ENCODE measurements at places on chromosomes 7 and 10.

- no peak for DNase-seq
These were observed 160.0 kb upstream of the ZNF804B start for GRCh38 chr7:88599528-88599927.

DNA sequence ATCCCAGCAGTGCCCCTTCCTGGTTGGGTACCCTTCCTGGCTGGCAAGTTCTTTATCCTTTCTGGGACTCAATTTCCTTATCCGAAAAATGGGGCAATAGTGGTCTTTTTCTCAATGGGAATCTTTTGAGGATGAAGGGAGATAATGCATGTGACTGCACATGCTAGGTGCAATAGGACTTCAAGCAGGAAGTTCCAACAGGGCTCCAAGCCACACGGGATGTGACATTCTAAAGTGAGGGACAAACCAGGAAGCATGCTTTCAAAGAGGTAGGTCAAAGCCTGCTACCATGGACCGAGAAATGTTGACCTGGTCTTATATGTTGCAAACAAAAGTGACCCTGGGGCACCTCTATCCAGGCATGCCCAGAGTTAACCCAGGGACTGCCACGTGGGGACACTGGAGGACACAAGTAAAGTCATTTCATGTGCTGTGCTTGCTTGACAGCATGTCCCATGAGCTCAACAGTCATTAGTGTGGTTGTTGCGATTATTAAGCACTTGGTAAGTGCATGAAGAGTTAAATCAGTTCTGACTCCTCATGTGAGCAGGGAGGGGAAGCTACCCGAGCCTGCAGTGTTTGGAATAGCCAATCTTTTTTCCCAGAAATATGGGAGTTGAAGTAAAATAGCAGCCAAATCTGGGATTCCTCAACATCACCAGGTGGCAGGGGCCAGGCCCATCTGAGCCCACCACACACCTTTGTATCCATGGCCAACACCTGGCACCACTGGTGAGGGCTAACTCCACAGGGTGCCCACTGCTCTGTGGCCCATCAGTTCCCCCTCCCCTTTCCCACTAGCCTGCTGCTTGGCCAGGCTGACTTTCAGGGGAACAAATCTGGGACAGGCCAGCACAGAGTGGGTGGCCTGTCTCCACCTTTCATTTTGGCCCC lies 5.7 kb downstream of the ARHGAP22 start:
- no peak for DNase-seq

DNA sequence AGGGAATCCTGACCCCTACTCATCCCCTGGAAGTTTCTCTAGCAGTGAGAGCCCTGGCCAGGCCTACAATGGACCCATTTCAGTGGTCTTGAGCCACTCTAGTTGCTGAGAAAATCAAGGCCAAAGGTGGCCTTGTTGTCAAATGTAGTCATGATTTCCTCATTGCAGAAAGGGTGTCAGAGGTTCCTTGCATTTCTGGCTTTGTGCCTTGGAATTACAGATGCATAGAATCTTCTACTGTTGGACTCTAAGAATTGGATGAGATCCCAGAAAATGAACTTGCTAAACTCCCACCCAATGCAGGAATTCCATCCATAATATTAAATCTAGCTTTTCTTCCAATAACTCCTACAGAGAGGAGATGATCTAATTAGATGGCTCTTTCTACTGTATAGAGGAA lies 12.2 kb downstream of the CPA2 start:
- DNase-seq, result no peak

DNA sequence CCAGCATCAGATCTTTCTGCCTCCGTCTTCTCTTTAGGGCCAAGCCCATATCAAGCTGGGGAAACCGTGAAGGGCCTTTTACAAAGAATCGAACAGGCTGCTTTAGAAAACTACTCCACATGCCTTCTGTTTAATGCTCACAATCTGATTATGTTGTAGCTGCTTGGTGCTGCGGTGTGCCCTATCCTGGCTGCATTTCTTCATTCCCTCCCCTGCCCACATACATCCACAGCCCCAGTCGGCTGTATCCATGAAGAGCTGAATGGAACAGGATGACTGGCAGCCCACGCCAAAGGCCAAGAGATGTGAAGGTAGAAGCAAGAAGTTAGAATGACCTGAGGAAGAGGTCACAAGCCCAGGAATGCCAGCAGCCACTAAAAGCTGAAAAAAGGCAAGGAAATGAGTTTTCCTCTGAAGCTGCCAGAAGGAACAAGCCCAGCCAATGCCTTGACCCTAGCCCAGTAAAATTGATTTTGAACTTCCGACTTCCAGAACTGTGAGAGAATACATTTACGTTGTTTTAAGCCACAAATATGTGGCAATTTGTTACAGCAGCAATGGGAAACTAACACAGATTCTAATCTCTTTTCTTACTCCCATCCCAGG lies 22.2 kb downstream of the TAS2R41 start:
- DNase-seq, result no peak

DNA sequence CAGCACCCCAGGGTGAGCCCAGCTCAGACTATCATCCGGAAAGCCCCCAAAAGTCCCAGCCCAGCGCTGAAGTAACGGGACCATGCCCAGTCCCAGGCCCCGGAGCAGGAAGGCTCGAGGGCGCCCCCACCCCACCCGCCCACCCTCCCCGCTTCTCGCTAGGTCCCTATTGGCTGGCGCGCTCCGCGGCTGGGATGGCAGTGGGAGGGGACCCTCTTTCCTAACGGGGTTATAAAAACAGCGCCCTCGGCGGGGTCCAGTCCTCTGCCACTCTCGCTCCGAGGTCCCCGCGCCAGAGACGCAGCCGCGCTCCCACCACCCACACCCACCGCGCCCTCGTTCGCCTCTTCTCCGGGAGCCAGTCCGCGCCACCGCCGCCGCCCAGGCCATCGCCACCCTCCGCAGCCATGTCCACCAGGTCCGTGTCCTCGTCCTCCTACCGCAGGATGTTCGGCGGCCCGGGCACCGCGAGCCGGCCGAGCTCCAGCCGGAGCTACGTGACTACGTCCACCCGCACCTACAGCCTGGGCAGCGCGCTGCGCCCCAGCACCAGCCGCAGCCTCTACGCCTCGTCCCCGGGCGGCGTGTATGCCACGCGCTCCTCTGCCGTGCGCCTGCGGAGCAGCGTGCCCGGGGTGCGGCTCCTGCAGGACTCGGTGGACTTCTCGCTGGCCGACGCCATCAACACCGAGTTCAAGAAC lies 1.1 kb downstream of the VIM start:
- DNase-seq, result peak; percentile 69

GRCh38 chr10:62462461-62462860 lies 88.3 kb downstream of the ZNF365 start:
- no peak for DNase-seq

- no peak for DNase-seq
These were observed 1131.9 kb upstream of the CELF2 start for GRCh38 chr10:9885761-9886160.

- no peak for DNase-seq
These were observed 393.0 kb downstream of the PHTF2 start for GRCh38 chr7:78191475-78192079.

DNA sequence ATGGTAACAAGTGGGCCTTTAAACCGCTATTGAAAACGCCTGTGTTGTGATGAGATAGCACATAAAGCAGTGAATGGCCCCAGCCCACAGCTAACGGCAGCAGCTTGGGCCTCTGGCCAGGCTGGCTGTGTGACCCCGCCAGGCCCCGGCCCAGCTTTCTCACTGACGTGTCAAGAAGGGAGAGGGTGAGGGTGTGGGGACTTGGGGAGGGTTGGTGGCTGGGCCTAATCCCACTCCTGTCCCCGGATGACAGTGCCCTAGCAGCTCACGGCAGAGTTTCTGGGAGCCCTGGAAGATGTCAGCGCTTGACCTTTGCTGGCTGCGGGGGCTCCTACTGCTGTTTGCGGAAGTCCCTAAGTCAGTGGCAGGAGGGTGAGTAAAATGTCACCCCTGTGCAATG lies 88.9 kb upstream of the SHH start:
- no peak for DNase-seq

- peak; percentile 14 for DNase-seq
These were observed 71.2 kb upstream of the FOXK1 start for GRCh38 chr7:4610768-4611467.

GRCh38 chr7:108529341-108529740 lies 3.4 kb upstream of the PNPLA8 start:
- DNase-seq, result no peak

- DNase-seq, result no peak
These were observed 19.2 kb downstream of the GNA12 start for GRCh38 chr7:2824678-2825461.

- DNase-seq, result no peak
These were observed 844.4 kb downstream of the GATA3 start for GRCh38 chr10:8898745-8899330.

DNA sequence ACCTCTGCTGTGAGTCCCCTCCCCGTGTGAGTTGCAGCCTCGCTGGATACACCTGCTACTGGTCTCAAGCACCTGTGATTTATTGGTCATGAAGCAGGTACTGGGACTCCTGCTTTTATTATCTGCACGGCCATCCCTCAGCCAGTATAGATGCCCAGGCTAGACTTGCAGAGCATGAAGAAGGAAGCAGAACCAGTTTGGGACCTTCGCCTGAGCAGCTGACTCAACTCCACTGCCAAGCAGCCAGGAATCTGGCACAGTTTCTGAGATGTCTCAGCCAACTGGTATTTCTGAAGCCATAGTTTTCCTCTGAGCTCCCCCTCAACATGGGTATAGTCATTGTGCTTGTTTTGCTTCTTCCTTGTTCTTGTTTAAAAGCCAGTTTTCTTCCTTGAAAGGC lies 28.0 kb upstream of the SLC39A12 start:
- no peak for DNase-seq

DNA sequence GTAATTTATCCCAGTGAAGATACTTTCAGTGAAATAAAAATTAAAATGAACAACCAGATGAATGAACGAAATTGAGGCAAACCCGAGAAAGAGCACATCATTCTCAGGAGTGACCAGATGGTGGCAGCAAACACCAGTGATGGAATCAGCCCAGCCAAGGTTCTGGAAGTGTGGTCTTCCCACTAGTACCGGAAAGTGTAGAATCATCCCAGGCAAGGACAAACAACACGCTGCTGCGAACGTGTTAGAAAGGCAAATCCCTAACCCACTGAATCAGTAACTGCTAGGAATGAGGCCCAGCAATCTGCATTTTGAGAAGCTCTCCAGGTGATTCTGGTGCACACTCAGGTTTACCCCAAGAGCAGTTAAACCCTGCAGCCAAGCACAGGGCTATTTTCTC lies 15.5 kb upstream of the SLC18A3 start:
- no peak for DNase-seq

DNA sequence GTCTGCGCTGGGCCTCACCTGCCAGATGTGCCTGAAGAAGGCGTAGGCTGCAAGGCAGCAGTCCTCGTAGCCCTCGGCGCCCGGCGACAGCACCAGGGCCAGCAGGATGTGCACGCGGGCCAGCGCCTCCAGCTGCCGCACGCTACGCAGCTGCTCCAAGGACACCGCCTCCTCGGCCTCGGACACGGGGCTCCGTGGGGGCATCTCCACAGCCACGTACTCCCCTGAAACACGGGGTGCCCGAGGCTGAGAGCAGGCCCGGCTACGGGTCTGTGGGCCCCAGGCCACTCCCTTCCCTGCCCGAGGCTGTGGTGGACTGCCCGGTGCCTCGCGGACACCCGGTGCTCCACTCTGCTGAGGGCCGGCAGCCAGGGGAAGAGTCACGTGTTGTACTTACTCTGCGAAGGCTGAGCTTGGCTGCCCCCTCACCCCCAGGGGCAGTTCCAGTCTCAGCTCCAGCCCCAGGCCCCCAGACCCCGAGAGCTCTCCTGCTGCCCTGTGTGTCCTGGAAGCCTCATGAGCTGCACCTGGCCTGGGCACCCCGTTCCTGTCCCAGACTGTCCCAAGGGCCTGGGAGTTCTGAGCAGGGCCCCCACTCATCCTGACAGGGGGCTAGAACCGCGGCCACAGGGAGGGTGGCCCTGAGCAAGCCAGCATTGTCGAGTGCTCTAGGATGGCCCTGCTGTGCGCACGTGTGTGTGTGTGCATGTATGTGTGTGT lies 62.8 kb downstream of the CFAP46 start:
- no peak for DNase-seq

DNA sequence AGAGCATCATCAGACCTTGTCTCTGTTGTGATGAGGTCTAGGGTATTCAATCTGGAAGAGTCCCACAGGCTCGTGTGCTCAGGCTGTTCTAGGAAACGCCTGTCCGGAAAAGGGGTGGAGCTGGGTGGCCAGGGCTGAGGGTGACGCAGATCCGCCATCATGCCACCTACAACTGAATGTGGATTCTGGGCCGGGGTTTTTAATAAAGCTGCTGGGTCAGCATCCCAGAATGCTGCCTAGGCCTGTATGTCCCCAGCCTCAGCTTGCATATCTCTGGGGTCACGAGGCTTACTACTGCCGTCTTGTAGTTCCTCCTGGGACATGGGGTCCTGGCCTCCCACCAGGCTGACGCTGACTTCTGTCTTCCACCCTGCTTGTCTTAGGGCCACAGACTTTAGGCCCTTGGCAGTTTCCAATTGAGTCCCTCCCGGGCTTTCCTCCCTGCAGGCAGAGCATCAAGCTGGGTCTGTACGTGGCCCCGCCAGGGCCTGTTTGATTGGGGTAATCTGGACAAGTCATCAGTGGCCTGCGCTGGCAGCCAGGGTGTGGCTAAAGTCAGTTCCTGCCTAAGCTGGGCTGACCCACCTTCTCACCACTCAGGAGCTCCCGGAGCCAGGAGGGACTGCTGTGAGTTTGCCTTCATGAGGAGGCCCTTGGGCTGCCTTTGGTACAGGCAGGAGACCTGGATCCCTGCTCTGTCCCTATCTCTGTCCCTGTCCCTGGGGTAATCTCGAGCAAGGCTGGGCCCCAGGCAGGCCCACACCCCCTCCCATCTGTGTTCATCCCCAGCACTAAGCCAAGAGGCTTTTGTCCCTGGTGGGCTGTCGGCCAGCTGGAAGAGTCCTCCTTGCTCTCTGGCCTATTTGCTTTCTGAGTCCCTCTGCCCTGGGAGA lies 79.9 kb downstream of the ZMIZ1 start:
- no peak for DNase-seq
